ENCODE measurements at places on chromosomes 4 and X.

DNA sequence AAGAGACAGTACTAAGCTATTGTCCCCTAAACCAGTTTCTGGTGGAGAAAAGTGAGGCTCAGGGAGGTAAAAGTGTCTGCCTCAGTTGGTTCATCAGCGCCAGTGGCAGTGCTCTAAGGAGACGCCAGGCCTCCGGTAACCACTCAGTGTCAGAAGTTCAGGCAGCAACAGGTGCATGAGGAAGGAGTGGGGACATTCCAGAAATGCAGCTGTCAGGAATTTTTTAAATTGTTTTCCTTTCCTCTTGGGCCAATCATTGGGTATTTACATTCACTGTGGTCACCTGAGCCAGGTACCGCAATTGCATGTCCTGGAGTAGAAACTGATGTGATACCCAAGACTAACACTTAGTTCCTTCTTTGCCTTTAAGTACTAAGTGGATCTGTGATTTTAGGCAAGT is 40.2 kb upstream of the HS3ST1 start:
- no peak for DNase-seq

DNA sequence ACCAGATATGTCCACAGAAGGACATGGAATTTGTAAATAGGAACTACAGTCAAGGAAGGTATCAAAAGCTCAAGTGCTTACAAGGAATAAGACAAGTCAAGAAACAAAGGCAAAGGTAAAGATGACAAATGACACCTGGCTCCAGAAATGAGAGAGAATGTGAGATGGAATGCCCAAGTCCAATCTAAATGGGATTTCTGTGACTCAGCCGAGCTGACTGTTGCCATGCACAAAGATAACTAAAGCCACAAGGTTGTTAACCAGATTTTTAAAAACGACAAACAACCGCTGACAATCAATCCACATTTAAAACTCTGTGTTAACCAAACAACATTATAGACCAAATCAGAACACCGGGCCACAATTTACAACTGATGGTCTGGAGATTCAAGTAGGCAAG is 1.1 kb downstream of the NFXL1 start:
- DNase-seq, result no peak

DNA sequence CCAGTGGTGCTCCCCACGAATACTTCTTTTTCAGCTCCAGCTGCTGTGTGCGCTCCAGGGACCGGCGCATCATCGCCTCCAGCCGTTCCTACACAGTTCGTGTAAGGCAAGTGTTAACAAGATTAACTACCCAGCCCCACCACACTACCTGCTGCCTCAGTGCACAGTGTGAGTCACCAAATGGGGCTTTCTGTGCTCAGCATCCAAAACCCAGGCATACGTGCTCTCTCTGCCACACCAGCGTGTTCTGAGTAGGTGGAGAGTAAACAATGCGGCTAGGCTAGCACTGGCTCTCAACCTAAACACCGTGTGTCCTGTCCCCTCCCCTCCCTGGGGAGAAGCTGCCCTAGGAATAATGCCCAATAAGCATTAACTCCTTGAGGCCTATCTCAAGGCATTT is 60.0 kb downstream of the MAP7D2 start:
- DNase-seq, result no peak

- no peak for DNase-seq
These were observed 98.8 kb downstream of the SCFD2 start for GRCh38 chr4:53267026-53267425.

- no peak for DNase-seq
These were observed 241.0 kb upstream of the PSAPL1 start for GRCh38 chr4:7675612-7676320.

DNA sequence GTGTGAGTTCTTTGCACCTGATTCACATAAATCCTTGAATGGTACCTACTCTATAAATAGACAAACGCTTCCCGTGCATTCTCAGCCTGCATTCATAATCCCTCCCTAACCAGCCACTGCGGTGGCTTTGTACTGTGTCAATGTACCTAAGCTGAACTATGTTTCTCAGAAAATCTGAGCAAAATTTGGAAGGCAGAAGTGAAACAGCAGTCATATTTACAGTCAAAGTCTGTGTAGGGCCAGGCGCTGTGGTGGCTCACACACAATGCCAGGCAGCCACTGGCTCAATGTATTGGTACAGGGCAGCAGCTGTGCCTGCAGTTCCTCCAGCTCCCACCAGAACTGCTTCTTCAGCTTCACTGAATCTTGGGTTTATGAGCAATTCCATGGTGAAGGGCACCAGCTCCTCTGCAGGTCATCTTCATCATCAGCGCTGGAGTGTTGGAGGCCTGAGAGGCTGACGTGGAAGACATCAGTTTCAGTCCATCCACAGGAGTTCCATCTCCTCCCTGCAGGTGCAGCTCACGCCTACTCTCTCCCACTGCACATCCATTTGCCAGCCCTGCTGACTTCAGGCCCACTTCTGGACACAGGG is 32.3 kb upstream of the IRF2 start:
- peak; percentile 19 for DNase-seq

- no peak for DNase-seq
These were observed 519.6 kb downstream of the IQCM start for GRCh38 chr4:149296084-149296483.

DNA sequence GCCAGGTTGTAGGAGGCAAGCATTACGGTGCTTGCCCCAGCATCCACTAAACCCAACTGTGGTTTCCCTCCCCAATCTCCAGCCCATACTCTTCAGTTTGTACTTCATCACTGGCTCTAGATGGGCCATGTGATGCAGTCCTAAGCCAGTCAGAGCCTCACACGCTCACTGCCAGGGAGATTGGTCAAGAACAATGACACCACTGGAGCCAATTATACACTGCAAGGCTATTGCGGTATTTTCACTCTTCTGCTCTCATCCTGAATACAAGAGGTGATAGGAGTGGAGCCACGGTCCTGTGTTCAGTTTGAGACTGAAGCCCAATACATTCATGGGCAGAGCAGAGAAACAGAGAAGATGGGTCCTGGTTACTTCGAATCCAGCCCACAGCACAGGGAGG is 58.4 kb downstream of the SEPSECS start:
- DNase-seq, result no peak

DNA sequence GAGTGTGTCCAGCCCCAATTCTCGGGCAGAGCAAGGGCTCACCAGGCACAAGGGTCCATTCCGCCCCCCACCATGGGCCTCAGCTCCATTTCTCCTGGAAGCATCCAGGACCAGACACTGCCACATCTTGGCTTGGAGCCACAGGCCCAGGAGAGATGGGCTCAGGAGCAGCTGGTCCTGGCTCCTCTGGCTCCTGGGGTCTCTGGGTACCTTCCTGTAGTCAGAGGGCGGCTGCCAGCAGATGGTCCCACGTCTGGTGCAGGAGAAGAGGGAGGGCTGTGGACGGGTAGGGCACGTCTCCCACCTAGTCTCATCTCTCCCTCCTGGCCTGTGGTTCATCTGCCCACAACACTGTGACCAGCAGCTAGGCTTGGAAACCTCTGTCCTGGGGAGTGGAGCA is 8.0 kb downstream of the ATP2B3 start:
- DNase-seq, result no peak

- DNase-seq, result no peak
These were observed 22.2 kb downstream of the PSAPL1 start for GRCh38 chr4:7412554-7412912.

- DNase-seq, result no peak
These were observed 107.3 kb downstream of the PTTG2 start for GRCh38 chr4:38067499-38067898.

DNA sequence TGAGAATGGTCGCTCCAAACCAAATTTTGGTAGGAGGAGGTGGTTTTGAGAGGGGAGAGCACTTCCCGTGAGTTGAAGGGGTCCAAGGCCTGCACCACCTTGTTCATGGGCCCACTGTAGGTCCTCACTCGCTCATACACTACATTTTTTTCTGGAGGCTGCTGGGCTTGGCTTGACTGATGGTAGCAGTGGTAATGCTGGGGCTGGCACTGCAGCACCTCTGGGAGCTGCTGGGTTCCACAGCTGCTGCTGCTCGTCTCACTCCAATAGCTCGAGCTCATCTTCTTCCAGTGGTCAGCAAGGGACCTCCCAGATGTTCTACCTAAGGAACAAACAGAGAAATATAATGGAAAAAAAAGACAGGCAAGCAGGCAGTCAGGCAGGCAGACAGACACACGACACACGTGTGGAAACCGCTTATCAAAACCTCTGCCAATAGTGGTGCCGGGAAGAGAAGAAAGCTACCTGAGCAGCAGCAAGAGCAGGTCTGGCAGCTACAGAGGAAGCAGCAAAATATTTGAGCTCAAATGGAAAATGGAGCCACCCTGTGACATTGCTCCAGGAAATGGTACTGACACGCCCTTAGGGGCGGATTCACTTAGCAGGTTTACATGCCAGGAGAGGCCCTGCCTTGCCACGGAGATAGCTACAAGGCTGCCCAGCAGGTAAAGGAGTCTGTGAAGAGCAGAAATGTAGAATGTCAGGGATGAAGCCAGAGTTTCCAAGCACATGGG is at the start of gene POF1B:
Gene POF1B, minus strand, starts transcription at position 492 of the 734 bp plus-strand sequence. Its CDS starts 211 bp downstream, at position 281.
- peak; percentile 2 for DNase-seq

DNA sequence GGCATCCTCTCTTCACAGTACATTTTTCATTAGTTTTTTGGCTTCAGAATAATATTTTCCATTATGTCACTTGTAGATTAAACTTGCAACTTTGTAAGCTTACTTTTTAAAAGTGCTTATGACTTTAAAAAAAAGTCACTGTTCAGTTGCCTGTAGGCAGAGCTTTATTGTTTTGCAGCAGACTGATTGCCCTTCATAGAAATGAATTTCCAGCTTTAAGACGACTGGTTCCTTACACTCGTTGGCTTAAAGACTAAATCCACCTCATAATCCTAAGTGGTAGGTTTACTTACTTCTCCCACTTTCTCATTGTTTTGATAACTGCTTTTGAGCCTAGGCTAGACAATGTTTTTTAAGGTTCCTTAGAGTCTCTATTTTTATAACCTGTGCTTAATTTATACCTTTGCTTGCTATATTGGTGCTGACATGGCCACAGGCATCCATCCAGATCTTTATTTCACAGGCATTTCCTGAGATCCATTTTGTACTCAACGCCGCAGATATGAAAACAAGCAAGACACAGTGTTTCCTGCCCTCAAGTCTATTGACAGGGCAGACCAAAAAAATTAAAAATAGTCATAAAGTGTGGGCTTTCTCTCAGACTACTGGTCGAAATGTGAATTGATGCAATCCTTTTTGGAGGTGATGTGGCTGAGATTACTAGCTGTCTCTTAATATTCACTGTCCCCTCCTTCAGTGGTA is 12.6 kb upstream of the IL13RA2 start:
- DNase-seq, result no peak

DNA sequence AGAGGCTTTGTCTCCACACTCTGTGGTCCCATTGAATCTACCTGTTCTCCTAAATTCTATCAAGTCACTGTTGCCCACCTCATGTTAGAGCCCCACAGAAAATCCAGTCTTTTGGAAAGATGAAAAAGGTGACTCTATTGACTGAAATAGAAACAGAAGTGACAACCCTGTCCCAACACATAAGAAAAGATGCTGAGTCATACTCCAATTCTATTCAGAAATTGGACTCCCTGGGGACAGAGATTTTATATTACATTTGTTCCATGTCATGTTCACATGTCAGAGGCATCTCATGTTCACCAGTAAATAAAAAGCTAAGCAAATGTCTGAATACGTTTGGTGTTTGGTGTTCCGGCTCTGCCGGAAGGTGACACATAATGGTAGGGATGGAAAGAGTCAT is 2.9 kb upstream of the GRPR start:
- no peak for DNase-seq

- no peak for DNase-seq
These were observed 91.7 kb upstream of the HPGD start for GRCh38 chr4:174613979-174614378.

- DNase-seq, result no peak
These were observed 74.6 kb downstream of the MXRA5 start for GRCh38 chrX:3271834-3272186.

DNA sequence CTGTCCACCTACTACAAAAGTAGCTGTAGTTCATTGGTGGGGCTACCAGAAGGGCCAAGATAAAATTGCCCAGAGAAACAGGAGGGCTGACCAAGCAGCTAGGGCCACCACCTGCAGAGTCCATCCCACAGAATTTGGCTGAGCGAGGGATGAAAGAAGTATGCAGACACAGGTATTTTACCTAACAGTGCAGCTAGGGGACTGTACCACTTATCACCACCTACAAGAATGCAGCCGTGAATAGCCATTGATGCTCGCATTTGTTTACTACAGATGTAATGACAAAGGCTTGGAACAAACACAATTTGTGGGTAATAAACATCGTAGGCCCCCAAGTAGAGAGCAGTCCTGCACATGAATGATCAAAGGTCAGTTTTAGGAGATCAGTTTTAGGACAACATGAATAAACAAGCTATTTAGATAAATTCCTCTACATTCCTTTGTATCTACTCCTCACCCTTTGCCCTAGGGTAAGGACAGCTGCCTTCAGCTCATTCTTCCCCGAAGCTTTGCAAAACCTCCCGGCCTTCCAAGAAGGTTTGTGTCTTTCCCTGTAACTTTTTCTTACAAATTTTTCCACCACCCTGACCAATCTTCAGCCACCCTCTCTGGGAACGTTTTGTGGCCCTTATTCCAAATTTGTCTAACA is 49.5 kb downstream of the ZNF718 start:
- no peak for DNase-seq

- DNase-seq, result no peak
These were observed 15.2 kb upstream of the KIAA0232 start for GRCh38 chr4:6767386-6767747.

GRCh38 chr4:37981425-37981824 is 21.2 kb downstream of the PTTG2 start:
- DNase-seq, result no peak

DNA sequence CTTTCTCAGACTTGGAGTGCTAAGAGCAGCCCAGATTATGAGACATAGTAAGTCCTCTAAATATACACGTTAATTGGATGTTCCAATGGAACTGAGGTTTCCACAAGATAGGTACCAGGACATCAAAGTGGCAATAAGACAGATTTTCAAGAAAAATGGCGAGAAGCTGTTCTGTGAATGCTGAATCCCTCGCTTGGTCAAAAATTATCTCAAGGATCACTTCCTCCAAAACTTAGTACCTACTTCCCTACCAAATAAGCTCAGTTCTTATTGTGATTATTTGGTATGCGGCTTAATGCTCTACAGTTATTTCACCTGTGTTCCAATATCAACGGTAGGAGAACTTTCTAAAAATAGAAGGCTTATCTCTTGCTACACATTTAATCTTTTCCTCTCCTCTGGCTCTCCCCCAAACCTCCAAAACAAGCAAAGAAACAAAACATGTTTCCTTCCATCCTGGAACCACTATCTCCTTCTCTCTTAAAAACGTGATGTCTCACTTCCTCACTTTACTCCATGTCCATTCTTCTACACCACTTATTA is 14.7 kb downstream of the PDGFC start:
- no peak for DNase-seq

GRCh38 chr4:167642250-167642649 is 408.0 kb upstream of the SPOCK3 start:
- DNase-seq, result no peak

DNA sequence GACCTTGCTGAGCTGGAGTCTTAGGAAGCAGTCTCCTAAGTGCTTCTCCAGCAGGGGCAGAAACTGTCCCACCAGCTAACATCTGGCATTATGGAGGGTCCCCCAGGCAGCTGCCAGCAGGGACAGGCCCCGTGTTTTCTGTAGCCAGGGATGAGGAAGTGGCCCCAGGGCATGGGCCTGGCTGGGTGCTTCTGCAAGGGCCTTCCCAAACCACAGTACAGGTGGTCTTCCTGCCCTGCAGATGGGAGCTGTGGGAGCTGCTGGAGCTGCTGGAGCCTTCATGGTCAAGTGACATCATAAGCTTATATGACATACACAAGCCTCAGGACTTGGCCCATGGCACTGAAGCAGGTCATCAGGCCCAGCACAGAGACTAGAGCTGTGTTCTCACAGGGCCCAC is 5.0 kb upstream of the MSANTD1 start:
- DNase-seq, result no peak

Measured in CD4-positive, alpha-beta T cell treated with Interleukin-21 for 1 hour (primary cell).